Activated naive CD4-positive, alpha-beta T cell treated with anti-CD3 and anti-CD28 coated beads for 36 hours (primary cell): ENCODE measurements at places on chromosomes 5 and 9. TPM values are rescaled to one million over a fixed set of nuclear protein-coding genes. Genes with fewer than 3 reads are reported as not detected.
A peak's percentile ranks its signal among the peaks of the same experiment; 100 is the strongest.

DNA sequence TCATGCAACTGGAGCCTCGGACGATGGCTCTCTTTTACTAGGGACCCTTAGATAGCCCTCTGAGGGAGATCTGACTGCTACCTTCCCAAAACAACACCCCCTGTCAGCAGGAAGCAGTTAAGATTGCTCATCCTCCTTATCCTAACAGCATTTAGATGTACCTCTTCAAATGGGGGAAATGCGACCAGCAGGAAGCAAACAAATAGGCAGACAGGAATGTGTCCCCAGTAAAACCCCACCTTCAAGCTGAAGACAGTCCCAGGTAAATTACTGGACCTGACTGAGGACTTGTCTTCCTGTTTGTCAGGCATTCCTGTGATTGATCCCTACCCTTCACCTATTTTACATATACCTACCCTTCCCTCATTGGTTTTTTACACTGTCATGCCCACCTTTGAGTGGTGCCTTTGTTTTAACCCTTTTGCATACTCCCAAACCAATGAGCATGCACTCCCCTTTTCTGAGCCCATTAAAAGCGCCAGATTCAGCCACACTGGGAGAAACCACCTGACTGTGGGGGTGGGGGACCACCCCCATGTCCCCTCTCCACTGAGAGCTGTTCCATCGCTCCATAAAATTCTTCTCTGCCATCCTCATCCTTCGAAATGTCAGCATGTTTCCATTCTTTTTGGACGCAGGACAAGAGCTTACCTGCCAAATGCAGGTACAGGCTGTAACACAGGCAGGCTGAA, 954.0 kb upstream of the CDH6 start:
- DNase-seq: no peak

DNA sequence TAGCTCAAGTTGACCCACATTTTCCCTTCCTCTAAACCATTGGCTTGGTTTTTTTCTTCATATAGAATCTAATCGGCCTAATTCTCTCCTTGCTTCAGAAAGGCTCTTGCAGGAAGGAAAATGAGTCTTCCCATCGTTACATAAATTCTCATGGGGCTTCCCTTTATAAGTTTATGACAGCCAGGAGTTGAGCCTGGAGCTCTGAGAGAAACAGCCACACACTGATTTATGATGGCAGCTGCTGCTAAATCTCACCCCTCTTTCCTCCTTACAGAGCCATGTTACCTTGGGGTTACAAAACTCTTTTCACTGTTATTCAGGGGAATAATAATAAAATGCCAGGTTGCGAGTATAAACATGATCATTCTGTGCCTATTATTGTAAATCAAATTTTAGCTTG, 5.2 kb upstream of the RNF14 start:
- DNase-seq: no peak

GRCh38 chr5:428219-428618, 14.8 kb upstream of the EXOC3 start:
- no peak for DNase-seq

GRCh38 chr5:58437661-58438060, 22.2 kb downstream of the PLK2 start:
- no peak for DNase-seq

The GPR21 gene
- total RNA-seq: 0.50 TPM

- DNase-seq: no peak
These were observed 159.3 kb downstream of the SYK start for GRCh38 chr9:90960941-90961340.

The SLC6A3 gene
- total RNA-seq: not detected

GRCh38 chr5:143836161-143836725, 24.3 kb downstream of the HMHB1 start:
- no peak for DNase-seq

- DNase-seq: no peak
These were observed 126.2 kb downstream of the SEC61B start for GRCh38 chr9:99348289-99348688.

- DNase-seq: no peak
These were observed 396.9 kb downstream of the ENC1 start for GRCh38 chr5:74243634-74244033.

The NHP2 gene
- 289 TPM for total RNA-seq

The GARNL3 gene
- 4.6 TPM for total RNA-seq

DNA sequence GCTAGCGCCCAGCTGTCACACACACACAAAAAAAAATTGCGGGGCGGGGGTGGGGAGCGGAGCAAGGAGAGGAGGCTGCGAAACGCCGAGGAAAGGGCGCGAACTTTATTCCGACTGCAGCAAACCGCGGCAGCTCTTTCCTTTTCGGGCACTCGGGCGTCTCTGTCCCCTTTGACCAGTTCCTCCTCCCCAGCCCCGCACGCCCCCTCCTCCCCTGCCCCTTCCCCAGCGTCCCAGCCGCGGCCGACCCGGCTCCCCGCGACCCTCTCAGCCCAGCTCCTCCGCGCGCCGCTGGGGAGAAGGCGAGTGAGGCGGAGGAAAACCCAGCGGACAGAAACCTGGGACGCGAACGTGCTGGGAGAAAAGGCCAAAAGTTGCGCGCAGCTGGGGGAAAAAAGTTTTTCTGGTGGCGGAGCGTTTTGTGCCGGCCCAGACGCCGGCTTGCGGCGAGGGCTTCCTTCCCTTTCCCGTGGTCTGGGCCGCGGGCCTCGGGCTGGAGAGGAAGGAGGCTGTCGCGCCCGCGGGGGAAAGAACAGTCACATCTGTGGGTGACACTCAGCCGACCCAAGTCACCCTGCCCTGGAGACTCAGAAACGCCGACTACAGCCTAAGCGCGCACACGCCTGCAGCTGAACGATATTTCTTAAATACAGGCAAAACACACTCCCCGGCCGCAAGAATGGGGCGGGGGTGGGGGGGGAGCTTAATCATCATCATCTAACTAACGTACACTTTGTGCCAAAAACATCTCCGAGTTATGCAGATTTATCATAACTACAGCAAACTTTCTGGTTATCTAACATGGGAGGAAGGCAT, 1.1 kb upstream of the BNC2 start:
- DNase-seq: no peak

The HOMER1 gene
- 3.9 TPM for total RNA-seq

DNA sequence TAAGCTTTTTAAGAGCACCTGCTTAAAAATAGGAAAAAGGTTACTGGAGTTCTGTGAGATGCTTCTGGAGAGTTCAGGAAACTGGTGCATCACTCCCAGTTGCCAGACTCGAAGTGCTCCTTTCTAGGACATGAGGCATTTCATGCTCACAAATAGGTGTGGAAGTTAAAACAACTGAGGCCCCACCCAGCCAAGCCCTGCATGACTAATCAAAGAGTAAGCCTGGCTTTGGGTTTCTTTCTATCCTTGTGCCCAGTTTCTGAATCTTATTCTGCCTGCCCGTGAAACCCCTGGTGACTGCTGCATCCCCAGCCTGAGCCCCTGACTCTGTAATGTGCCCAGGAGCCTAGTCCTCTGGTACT, 7.7 kb downstream of the SPINK9 start:
- no peak for DNase-seq

GRCh38 chr5:154478224-154478565, at the start of gene HAND1:
Gene HAND1 (minus strand): TSS chr5:154478227. CDS start chr5:154478008, 219 bp downstream.
- no peak for DNase-seq

- no peak for DNase-seq
These were observed 106.0 kb downstream of the ARRDC3 start for GRCh38 chr5:91277093-91277626.

The SLC9A3 gene
- 1.6 TPM for total RNA-seq

- no peak for DNase-seq
These were observed 324.9 kb downstream of the ZNF608 start for GRCh38 chr5:124421584-124421983.

DNA sequence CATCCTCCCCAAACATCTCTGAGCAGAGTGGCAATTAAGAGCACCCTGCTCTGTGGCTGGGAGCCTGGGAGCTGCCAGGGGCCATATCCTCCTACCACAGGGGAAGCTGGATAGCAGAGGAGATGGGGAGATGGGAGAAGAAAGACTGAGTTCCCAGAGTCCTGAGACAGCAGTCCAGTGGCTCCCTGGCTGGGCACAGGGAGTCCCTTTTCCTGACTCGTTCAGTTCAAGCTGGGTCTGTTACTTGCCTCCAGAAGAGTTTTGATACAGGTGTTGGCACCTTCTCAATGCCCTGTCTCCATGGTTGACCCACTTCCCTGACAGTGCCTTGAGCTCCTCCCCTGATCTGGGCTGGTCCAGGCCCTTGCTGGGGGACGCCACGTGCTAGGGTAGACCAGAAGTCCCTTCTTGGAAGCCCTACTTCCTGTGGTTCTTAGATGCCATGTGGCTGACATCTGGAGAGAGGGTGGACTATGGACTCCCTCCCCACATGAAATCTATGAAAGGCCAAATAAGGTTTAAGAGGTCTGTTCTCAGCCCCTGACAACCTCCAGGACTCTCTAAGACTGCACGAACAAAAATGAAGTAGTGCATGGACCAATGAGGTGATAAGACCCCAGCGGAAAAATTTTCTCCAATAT, 166.2 kb downstream of the AUH start:
- no peak for DNase-seq

The PCDHGA2 gene
- not detected for total RNA-seq

The RGS7BP gene
- not detected for total RNA-seq

The NRG2 gene
- total RNA-seq: not detected

The TLX3 gene
- not detected for total RNA-seq

DNA sequence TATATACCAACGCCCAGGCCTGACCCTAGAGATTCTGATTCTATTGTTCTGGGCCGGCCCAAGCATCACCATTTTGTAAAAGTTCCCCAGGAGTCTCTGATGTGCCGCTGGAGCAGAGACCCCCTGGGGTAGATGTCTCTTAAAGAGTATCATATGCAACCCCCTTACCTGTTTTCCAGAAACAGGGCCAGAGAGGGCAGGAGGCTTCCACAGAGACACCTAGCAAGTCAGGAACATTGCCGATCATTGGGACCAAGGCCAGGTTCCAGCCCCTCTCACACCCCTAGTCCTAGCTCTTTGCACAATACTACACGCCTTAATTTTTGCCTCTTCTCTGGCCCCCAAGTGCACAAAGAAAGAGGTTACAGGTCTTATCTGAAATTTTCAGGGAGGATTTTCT, 63.8 kb downstream of the TMOD1 start:
- no peak for DNase-seq

The FGFR4 gene
- 1.3 TPM for total RNA-seq

GRCh38 chr5:171893290-171893886, 107.8 kb downstream of the SMIM23 start:
- DNase-seq: no peak

GRCh38 chr5:36177715-36178523, 26.0 kb downstream of the SKP2 start:
- DNase-seq: no peak

- no peak for DNase-seq
These were observed 58.5 kb downstream of the ALDH1A1 start for GRCh38 chr9:72894342-72894741.

DNA sequence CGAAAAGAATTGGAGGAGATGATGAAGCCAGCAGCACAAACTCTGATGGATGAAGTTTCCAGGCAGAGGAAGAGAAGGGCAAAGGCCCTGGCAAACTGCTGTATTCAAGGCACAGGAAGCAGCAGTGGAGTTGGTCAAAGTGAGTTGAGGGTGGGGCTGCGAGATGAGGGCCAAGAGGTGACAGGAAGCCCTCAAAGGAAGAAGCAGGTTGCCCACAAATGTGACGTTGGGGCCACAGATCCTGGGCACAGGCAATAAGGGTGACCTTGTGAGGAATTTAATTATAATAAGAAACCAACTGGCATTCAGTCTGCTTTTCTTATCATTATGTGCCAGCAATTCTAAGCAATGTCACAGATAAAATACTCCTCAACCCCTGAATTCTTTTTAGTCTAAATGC, 261.8 kb downstream of the CTNND2 start:
- DNase-seq: no peak

DNA sequence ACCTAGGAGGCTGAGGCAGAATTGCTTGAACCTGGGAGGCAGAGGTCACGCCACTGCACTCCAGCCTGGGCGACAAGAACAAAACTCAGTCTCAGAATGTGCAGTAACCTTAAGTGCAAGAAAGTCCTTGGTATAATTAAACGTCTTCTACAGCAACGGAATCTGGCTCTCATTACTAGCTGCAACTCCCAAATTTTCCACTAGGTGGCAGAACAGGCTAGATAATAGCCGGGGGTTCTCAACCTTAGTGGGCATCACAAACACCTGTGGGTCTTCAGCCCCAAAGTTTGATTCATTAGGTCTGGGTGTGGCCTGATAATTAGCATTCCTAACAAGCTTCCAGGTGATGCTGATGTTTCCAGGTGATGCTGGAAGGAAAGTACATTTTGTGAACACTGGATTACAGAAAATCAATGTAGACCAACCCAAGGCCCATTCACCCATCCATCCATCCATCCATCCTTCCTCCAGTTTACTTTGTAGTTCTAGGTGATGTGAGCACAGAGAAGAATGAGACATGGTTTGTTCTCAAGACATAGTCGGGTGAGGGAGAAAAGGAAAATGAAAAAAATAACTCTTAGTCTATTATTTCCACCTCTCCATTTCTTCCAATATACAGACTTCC, 37.3 kb downstream of the FBXW2 start:
- DNase-seq: peak; percentile 83

GRCh38 chr5:130871346-130872086, 293.5 kb downstream of the HINT1 start:
- peak; percentile 53 for DNase-seq

GRCh38 chr5:111704452-111705085, 52.4 kb downstream of the NREP start:
- DNase-seq: no peak

DNA sequence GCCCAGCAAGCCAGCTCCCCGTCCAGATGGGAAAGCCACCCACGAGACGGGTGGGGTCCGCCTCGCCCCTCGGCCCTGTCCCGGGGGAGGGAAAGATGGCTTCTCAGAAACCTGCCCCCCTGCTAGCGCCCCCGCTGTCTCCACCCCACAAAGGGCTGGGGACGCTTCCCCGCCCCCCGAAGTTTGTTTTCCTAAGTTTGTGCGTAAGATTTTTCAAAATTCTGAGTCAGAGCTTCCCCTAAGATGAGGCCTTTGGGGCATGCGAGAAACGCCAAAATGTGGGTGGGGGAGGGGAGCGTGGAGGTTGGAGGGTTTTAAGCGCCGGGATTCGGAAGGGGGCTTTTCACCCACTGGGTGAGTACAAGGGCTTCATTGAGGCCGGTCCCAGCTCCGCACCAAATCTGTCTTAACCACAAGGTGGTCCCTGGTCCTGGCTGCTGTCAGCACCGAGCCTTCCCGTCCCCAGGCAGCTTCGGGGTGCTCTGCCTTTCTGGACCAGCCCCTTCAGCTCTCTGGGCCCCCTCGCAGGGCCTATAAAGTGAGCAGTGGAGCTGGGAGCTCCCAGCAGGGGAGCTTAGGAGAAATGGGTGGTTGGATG, 32.3 kb downstream of the PRRX2 start:
- DNase-seq: peak; percentile 89

GRCh38 chr5:16924206-16924605, 11.9 kb downstream of the MYO10 start:
- DNase-seq: no peak

The FUT7 gene
- total RNA-seq: not detected

GRCh38 chr5:56591081-56591480, 224.3 kb upstream of the MAP3K1 start:
- DNase-seq: no peak

GRCh38 chr5:172002840-172003512, 3.5 kb downstream of the FBXW11 start:
- DNase-seq: no peak

GRCh38 chr5:18483451-18483850, 849.2 kb downstream of the TAF11L14 start:
- no peak for DNase-seq
